Left cardiac atrium (tissue), 4 donors: ENCODE measurements at places on chromosomes 1 and 21. TPM values are rescaled to one million over a fixed set of nuclear protein-coding genes. Genes with fewer than 3 reads are reported as not detected.

The ACTL8 gene
- total RNA-seq: not detected

The NHLH2 gene
- total RNA-seq: not detected

The SDHB gene
- 224 TPM for total RNA-seq

The UTS2 gene
- total RNA-seq: not detected

The RAB3B gene
- not detected for total RNA-seq

The CYP4A22 gene
- not detected for total RNA-seq

The INSRR gene
- total RNA-seq: 0.05 TPM

The BARHL2 gene
- not detected for total RNA-seq

The NTRK1 gene
- 2.5 TPM for total RNA-seq

The MCOLN3 gene
- total RNA-seq: 7.6 TPM

The F13B gene
- total RNA-seq: not detected

The RHBDL2 gene
- total RNA-seq: not detected

The CASQ1 gene
- total RNA-seq: 21.8 TPM

The RGSL1 gene
- not detected for total RNA-seq

The TLR5 gene
- 6.5 TPM for total RNA-seq

The TMEM52 gene
- total RNA-seq: 0.82 TPM

The EPHA10 gene
- total RNA-seq: 0.16 TPM

The CFAP74 gene
- total RNA-seq: not detected

The LCE1F gene
- not detected for total RNA-seq

The ZDHHC18 gene
- total RNA-seq: 15.6 TPM

The KIRREL1 gene
- total RNA-seq: 19.7 TPM

The MTMR11 gene
- 3.9 TPM for total RNA-seq

The ATAD3C gene
- total RNA-seq: 2.4 TPM

The RRP1B gene
- 14.2 TPM for total RNA-seq

The ACTN2 gene
- total RNA-seq: 1,679 TPM
